PC-3 (cell line): ENCODE measurements at places on chromosomes 5 and 9. TPM values are rescaled to one million over a fixed set of nuclear protein-coding genes. Genes with fewer than 3 reads are reported as not detected.

- no peak for DNase-seq
Observed at GRCh38 chr9:138077126-138077525, 199.5 kb downstream of the CACNA1B start.

DNA sequence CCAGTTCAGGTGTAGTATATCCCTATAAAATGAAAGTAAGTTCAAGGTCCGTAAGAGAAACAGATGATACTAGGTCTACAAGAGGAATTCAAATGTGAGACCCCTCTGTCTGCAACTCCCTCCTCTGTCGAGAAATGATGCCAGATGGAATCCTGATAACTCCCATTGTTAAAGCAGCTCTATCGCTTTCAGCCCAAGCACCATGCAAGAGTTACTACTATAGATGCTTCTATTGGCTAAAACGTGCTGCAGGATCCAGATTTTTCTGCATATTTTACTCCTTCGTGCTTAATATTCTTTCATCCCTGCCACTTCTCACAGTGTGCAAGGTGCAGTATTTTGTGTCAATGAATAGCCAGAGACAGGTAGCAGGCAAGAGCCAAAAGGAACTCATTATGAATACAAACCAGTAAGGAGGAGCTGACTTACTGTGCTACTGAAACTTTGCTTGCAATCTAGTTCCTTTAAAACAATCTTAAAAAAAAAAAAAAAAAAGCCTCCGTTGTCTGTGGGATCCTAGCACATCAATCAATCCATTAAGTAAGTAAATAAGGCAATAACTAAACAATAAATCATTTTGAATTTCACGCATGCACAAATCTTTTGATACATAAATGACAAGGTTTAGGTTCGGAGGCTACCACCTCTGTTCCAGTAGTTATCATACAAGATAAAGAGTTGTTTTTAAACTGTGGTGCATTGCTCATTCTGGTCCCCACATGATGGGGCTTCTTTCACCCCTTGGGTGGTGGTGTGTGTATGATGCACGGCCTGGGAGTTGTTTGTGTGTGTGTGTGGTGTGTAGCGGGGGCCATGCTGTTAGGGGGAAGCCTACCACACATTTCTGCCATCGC is 151.1 kb upstream of the MPDZ start:
- DNase-seq, result no peak

SEMA5A gene
- 2.6 and 4.4 TPM in 2 replicates for total RNA-seq

GRCh38 chr5:88390096-88390441 is 121.4 kb upstream of the TMEM161B start:
- no peak for DNase-seq

C5 gene
- 1.6 and 2.9 TPM in 2 replicates for total RNA-seq

SLC4A9 gene
- 0.29 TPM in 1 of 2 replicates, not detected in the other for total RNA-seq

IFNA21 gene
- total RNA-seq, result not detected in 2 replicates

- DNase-seq, result no peak
Observed at GRCh38 chr5:44568519-44568918, 179.3 kb upstream of the FGF10 start.
